ENCODE measurements at places on chromosomes 2 and 18.

GRCh38 chr18:38023871-38024270, 458.3 kb upstream of the CELF4 start:
- DNase-seq, result no peak

GRCh38 chr18:22604986-22605421, 187.3 kb upstream of the CTAGE1 start:
- no peak for DNase-seq

DNA sequence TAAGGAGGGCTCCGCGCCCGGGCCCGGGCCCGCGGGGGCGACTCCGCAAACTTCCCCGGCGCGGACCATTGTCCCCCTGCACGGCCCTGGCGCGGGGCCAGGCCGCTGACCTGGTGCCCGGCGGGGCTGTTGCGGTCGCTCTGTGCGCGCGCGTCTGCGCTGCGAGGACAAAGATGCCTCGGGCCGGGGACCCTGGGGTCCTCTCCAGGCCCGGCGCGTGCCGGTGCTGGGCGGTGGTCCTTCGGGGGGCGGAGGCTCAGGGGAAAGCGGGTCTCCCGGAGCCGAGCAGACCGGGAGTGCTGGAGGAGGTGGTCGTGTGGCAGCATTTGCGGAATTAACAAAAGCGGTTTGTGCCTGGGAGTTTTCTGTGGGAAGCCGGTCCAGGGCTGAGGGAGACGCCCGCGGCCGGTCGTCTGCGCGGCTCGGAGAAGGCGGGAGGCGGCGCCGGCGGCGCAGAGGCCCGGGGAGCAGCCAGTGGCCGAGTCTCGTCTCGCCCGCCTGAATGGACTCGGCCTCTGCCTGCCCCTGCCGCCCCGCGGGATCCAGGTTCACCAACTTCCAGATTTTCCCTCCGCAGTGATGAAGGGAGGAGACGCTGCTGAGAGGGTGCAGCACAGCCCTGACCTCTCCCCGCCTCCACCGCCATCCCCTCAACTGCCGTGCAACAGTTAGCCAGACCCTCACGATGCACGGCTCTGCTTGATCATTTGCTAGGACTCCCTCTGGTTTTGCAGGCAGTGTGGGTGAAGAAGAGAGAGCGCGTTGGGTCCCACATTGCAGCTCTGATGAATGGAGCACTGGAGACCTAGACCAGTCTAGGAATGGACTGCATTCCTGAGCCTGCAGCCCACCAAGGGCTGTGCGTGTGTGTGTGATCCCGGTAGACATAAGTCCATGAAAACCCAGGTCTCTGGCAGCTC, 705 bp downstream of the EFR3B start:
- peak; percentile 32 for DNase-seq

DNA sequence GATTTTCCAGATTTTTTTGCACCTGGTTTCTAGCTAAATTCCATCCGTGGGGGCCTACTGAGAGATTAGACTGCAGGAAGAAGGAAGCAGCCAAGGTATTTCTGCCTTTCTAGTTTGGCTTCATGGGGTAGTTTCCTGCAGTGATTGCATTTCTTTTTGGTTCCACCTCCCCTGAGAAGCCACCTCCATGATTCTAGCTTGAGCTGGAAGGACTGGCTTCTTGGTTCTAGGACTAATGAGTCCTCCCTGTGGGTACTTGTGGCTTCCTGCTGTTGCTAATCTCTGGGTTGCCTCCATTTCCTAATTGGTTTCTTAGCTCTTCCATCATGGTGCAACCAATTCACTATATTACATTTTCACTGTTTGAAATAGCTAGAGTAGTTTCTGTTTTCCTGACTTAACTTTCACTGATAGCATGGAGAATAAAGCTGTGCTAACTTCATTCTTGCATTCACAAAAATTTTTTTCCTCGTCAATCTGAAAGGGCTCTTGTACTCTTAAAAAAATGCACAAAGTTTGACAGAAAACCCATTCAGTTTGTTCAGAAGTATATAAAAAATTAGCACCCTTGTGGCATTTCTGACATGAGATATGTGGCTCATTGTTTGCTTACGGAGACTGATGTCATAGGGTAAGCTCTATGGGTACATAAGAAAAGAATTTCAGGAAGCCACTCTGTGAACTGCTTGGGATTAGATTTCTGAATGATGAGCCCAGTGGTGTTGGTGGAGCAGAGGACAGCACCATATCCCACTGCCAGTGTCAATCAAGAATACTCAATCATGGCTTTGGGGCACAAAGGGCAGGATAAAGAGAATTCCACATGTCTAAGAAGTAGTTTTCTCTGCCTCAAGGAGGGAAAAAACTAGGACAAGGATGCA, 242.8 kb upstream of the RBMS1 start:
- DNase-seq, result no peak

DNA sequence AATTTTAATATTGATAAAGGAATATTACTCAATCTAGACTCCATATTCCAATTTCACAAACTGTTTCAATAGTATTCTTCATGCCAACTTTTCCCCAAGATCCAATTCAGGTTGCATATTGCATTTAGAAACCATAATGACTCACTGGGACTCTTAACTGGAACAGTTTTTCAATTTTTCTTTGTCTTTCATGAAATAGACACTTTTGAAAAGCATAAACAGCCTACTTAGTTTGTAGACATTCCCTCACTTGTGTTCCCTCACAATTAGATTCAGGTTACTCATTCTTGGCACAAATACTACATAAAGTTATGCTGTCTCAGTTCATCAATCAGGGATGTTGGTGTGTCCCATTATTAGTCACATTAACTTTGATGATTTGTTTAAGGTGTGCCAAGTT, 1768.4 kb upstream of the PIK3C3 start:
- no peak for DNase-seq

GRCh38 chr2:240604291-240604938, 17.9 kb downstream of the CAPN10 start:
- DNase-seq, result no peak

DNA sequence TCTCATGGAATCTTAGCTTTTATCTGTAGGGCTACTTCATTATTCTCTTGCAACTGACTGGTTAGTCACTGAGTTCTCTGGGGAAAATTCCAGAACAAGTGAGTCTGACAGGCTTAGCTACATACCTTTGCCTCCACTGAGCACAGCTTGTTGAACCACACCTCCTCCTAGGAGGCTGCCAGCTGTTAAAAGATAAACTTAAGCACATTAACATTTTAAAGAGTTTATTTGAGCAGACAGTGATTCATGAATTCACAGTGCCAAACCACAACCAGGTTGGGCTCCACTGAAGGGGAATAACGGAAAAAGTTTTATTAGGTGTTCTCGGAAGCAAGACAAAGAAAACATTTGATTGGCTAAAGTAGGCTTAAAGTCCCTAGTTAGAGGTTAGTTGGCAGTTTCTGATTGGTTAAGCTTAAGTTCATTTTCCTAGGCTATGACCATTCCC, 12.5 kb upstream of the SLC38A11 start:
- DNase-seq, result no peak

GRCh38 chr2:201057715-201058248, 13.7 kb downstream of the HYCC2 start:
- DNase-seq, result no peak

- no peak for DNase-seq
Measured at GRCh38 chr2:195642679-195643068, 14.4 kb upstream of the SLC39A10 start.

GRCh38 chr2:240426845-240427721, 8.4 kb upstream of the GPC1 start:
- DNase-seq, result peak; percentile 34

DNA sequence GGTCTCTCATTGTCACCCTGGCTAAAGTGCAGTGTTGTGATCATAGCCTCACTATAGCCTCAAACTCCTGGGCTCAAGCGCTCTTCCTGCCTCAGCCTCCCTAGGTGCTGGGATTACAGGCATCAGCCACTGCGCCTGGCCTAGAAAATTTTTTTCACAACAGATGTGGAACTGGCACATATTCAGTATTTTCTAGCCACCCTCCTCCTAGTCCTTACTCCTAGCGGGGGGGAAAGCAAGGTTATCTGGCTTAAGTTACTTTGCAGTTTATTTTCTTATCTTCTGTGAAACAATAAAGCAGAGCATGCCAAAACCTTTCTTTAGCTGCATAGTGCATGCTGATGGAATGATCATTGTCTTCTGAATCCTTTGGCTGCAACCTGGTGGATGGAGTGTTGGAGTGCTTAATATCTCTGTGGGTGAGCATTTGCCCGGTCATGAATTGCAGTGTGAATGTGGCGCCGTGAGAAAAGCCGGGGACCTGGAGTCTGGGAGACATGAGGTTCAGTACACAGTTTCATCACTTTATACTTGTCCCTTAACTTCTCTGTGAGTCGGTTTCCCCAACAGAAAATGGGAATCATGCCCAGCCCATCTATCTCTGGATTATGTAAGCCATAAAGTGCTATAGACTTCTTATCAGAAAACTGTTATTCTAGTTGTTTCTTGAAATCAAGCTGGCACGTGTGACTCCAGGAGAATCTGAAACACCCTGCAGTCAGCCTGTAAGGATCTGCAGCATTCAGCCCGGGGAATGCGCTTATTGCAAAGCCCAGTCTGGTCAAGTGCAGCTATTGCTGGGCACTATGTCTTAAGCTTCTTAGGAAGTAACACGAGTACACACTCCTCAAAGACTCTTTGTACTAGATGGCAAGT, 38.2 kb upstream of the MAP3K20 start:
- DNase-seq, result no peak

GRCh38 chr2:64625299-64626145, 28.2 kb downstream of the SERTAD2 start:
- DNase-seq, result no peak

- peak; percentile 78 for DNase-seq
Measured at GRCh38 chr2:161063157-161063945, 96.9 kb upstream of the TANK start.

DNA sequence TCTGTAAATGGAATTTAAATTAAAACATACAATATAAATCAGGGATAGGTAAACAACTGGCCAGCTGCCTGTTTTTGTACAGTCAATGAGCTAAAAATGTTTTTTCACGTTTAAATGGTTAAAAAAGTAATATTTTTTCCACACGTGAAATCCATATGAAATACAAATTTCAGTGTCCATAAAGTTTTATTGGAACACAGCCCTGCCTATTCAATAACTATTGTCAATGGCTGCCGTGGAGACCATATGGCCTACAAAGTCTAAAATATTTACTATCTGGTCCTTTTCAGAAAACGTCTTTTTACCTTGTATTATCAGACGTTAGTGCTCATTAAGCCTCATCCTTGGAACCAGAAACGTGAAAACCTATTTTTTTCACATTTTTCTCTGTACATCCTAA, 1.3 kb downstream of the TMEM17 start:
- no peak for DNase-seq

DNA sequence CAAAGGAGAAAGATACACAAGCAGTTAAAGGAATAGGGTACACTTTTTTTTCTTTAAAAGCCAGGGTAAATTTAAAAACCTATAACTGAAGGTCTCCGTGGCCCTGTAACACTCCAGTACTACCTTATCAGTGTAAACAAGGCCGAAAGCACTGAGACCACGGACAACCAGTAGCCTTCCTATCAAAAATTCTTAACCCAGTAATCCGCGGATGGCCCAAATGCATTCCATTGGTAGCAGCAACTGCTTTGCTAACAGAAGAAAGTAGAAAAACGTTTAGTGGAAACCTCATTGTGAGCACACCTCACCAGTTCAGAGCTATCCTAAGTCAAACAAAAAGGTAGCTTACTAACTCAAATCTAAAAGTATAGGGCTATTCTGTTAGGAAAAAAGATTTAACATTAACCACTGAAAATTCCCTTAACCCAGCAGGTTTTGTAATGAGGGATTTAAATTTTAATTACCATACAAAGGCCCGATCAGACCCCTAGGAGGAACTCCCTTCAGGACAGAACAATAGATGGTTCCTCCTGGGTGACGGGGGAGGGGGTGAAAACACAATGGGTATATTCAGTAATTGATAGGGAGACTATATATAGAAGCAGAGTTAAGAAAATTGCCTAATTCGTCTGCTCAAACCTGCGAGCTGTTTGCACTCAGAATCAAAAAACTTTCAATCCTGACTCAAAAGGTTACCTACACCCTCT, 50.8 kb upstream of the CWC22 start:
- no peak for DNase-seq

GRCh38 chr2:134845028-134845427, 6.6 kb downstream of the ACMSD start:
- DNase-seq, result no peak

- DNase-seq, result peak; percentile 60
Measured at GRCh38 chr2:181790716-181791649, 100.5 kb upstream of the ITPRID2 start.

- DNase-seq, result no peak
Measured at GRCh38 chr18:50091509-50092244, 103.3 kb downstream of the MYO5B start.

GRCh38 chr18:49672853-49673252, 111.0 kb downstream of the LIPG start:
- no peak for DNase-seq

GRCh38 chr2:78260861-78261260, 738.7 kb upstream of the LRRTM4 start:
- DNase-seq, result no peak

DNA sequence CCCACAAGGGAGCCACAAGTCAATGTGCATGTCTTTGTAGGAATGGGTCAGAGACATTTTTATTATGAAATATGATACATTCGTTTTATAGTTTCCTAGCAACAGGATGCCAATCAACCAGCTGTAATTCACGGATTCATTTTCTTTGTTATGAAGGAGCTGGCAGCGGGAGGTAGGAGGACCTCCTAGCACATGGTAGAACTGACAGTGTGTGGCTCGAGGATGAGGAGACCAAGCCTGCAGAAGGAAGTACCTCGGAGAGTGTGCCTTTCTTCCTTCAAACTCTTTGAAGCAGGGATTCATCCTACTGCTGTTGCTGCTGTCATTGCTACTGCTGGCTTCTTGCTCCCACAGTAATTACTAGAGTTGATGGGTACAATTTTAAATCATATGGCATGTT, 504.8 kb upstream of the KLHL29 start:
- DNase-seq, result no peak

DNA sequence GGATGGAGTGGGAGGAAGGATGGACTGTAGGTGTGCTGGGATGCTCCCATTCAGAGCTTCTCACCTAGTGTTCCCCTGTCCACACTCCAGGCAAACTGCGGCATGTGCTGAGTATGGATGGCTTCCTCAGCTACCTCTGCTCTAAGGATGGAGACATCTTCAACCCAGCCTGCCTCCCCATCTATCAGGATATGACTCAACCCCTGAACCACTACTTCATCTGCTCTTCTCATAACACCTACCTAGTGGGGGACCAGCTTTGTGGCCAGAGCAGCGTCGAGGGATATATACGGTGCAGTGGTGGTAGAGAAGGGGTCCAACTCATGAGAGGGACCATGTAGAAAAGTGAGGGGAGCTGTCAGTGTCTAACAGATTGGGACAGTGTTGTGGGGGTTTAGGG, 20.2 kb downstream of the PLCD4 start:
- no peak for DNase-seq

- DNase-seq, result no peak
Measured at GRCh38 chr18:31563778-31564177, 27.9 kb upstream of the TTR start.

GRCh38 chr2:6773007-6773693, 92.6 kb downstream of the CMPK2 start:
- DNase-seq, result peak; percentile 86
